Bronchial epithelial cell (primary cell): ENCODE measurements at places on chromosomes 16 and 17. TPM values are rescaled to one million over a fixed set of nuclear protein-coding genes. Genes with fewer than 3 reads are reported as not detected.

GRCh38 chr16:28279006-28279405 is 13.3 kb upstream of the SBK1 start:
- no peak for DNase-seq

Gene CA7
- not detected in 2 replicates for total RNA-seq

GRCh38 chr17:6536566-6537065 is 19.7 kb downstream of the PITPNM3 start:
- DNase-seq = no peak

Gene ARL5C
- not detected in 2 replicates for total RNA-seq

Gene GPT2
- total RNA-seq = 41.3 and 48.0 TPM in 2 replicates

Gene GJC1
- total RNA-seq = 0.53 and 2.4 TPM in 2 replicates

Gene ANKRD40
- total RNA-seq = 22.9 and 25.8 TPM in 2 replicates

GRCh38 chr17:65283704-65284103 is 146.5 kb downstream of the RGS9 start:
- peak; percentile 61 for DNase-seq

DNA sequence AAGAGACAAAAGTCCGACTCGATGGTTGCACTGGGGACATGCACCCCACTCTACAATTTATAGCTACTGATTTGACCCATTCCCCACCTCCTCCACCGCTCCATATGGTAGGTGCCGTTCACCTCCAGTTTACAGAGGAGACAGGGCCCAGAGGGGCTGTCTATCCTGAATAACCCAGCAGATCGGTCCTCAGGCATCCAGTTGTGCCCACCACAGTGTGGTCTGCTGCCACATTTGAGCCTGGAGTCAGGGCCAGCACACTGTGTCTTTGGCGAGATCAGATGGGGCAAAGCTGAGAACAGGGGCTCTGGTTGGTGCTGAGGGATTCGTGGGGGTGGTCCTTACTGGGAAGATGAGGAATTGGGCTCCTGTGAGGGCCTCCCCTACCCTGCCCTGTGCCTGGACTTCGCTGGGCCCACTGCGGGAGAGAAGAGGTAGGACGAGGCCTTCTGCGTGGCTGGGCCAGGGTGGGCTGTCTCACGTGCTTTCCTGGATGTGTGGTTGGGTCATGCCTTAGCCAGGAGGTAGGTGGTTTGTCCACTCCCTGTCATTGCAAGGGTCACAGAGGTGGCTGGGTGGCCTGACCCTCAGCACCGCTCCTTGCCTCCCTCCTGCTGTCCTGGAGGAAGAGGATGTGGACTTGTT is 2.8 kb downstream of the ADCY7 start:
- no peak for DNase-seq

Gene SHCBP1
- 0.90 and 1.3 TPM in 2 replicates for total RNA-seq

- DNase-seq = no peak
Measured at GRCh38 chr16:3281222-3281820, 2.0 kb upstream of the ZNF263 start.

GRCh38 chr16:12291989-12292759 is 315.6 kb downstream of the SNX29 start:
- no peak for DNase-seq

GRCh38 chr17:39568702-39569101 is 39.0 kb downstream of the NEUROD2 start:
- no peak for DNase-seq

DNA sequence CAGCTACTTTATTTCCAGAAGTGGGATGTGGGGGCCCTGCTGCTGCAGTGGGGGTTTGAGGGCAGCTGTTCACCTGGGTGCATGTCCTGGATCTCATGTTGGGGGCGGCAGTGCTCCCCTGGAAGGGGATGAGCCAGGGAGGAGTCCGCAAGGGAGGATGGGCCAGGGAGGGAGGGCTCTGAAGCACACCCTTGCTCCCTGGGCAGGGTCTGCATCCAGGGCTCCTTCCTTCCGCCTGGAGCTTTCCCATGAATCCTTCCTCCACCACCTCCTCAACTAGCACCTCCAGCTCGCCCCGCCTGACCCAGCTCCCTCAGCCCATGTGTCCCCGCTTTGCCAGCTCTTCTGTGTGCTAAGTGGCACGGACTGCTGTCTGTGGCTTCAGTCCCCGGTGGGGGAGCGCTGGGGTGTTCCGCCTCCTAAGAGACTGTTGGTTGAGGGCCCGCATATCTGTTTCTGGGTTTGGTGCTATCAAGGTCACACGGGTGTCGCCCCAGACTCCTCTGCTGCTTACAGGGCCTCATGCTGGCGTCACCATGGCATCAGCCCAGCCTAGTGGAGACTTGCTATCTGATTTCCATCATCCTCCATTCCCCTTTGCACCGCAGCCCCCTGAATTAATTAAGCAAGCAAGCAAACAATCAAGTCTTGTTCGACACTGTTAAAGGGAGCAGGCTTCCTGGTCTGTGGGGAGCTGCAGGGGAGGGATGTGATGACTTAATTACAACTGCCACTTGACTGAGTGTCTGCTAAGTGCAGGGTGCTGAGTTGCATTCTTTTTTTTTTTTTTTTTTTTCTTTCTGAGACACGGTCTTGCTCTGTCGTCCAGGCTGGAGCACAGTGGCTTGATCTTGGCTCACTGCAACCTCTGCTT is 71.8 kb downstream of the PRKCA start:
- DNase-seq = no peak

DNA sequence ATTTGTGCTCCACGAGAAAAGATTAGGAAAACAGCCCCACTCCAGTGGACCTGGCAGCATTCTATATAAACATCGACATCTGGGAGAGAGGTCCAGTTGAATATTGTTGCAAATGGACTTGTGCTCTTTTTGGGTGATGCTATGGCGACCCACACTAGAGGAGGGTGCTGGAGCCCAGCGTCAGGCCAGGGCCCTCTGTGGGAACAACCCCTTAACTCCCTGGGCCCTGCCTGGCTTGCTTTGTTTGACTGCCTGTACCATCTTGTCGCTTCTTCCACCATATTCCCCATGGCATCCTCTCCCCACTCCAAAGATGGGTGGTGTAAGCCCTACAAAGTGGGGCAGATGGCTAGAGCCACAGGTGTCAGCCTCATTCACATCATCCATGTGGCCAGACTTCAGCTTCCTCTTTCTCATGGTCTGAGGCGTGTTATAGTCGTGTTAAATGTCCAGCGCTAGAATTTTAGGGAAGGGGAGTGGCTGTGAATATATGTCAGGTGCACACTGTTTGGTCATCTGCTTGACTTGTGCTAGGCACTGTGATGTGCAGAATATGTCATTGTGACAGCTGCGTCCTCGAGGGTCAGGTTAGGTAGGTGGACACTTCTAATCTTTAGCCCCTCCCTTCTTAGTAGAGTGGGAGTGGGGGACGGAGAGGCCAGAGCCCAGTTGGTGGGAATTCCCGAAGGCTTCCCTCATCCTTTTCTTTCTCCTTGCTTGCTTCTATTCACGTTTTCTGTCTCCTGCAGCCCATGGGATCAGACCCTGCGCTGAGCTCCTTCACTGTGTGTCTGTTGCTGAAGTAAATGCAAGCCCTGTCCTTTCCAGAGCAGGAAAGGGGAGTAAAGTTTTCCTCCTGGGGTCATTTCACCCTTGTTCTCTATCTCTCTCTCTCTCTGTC is 49.8 kb downstream of the MPRIP start:
- no peak for DNase-seq

Gene SGSM2
- 13.4 and 18.3 TPM in 2 replicates for total RNA-seq

GRCh38 chr17:57682701-57683100 is 62.4 kb downstream of the CCDC182 start:
- DNase-seq = no peak

- DNase-seq = peak; percentile 90
Measured at GRCh38 chr17:7280519-7281073, 922 bp upstream of the SLC2A4 start.

GRCh38 chr17:3795390-3796102 is 5.4 kb downstream of the ITGAE start:
- no peak for DNase-seq

- no peak for DNase-seq
Measured at GRCh38 chr16:14020141-14020540, 51.0 kb upstream of the MRTFB start.

GRCh38 chr17:76353004-76353598 is 615 bp downstream of the PRPSAP1 start:
- DNase-seq = no peak

GRCh38 chr17:74873037-74873873 is 461 bp upstream of the FDXR start:
- peak; percentile 97 for DNase-seq

Gene PRR14
- 2.6 and 7.8 TPM in 2 replicates for total RNA-seq

GRCh38 chr17:68353111-68353521 is 61.8 kb downstream of the ARSG start:
- DNase-seq = no peak

- no peak for DNase-seq
Measured at GRCh38 chr17:56290101-56290801, 137.0 kb downstream of the ANKFN1 start.

- DNase-seq = no peak
Measured at GRCh38 chr17:74117087-74117698, 86.3 kb upstream of the RPL38 start.

GRCh38 chr16:48846277-48846676 is 236.3 kb upstream of the N4BP1 start:
- no peak for DNase-seq

GRCh38 chr16:10107081-10107480 is 75.1 kb downstream of the GRIN2A start:
- no peak for DNase-seq

DNA sequence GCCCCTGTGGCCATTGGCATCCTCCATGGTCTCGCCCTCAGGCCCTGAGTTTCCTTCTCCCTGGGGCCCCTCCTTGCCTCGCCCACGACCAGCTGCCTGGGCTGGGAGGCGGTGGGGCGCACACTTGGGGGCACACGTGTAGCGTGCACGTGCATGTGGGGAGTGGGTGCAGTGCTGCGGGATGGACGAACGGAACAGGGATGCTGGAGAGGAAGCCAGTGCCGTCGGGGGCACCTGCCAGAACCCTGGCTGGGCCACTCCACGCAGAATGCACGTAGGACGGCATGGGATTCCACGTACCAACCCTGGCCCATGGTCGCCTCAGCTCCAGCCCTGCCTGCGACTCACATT is 80.4 kb downstream of the KLHDC4 start:
- DNase-seq = no peak
